ENCODE measurements at places on chromosomes 11 and 22.

GRCh38 chr11:109733245-109733644, 311.3 kb downstream of the C11orf87 start:
- DNase-seq = no peak

DNA sequence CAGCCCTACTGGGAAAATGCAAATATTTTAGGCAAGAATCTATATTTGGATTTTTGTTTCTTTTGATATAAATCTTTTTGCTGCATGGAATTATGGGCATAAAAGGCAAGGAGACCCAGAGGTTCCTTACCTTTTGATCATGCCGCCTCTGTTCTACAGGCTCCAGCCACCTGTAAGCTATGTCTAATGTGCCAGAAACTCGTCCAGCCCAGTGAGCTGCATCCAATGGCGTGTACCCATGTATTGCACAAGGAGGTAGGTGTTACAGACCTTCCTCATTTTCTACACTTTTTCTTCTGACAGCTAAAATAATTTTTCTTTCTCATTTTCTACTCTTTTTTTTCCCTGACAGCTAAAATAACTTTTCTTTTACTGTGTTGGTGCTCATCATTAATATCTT, 8.2 kb upstream of the BACE1-AS start:
- no peak for DNase-seq

- DNase-seq = no peak
Measured at GRCh38 chr11:19455731-19456130, 215.0 kb upstream of the E2F8 start.

DNA sequence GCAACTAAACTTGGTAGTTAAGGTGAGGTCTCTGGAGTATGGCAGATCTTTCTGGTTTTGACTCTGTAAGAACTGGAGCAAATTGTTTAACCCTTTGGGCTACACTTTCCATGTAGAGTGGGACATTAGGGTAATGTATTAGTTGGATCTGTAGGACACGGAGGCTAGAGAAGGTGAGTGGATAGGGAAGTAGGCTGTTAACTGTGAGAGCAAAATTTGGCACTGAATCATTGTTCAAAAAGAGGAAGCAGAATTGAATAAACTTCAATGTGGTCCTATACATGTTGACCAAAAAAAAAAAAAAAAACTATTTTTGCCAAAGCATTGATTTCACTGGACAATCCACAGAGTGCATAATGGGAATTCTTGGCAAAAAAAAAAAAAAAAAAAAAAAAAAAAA, 370.2 kb upstream of the CHORDC1 start:
- no peak for DNase-seq
